SHP77 treated with DMSO at 0.1 percent for 48 hours (cell line): ENCODE measurements at places on chromosomes 1 and 21.

DNA sequence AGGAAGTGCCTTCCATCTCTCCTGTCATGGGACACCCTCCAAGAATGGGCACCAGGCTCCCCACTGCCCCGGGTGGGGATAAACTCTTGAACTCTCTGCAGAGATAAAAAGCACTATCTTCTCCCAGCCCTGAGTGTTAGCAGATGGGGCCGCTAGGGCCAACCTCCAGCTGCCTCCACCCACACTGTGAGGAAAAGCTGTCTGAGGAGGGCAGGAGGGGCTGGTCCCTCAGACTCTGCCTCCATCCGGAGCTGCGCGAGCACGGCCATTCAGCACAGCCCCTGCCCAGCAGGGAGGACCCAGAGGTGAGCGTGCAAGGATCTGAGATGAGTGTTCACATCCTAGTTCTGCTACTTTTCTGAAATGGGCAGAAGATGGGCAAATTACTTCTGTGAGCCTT is 51.8 kb upstream of the TRABD2B start:
- DNase-seq, result no peak

DNA sequence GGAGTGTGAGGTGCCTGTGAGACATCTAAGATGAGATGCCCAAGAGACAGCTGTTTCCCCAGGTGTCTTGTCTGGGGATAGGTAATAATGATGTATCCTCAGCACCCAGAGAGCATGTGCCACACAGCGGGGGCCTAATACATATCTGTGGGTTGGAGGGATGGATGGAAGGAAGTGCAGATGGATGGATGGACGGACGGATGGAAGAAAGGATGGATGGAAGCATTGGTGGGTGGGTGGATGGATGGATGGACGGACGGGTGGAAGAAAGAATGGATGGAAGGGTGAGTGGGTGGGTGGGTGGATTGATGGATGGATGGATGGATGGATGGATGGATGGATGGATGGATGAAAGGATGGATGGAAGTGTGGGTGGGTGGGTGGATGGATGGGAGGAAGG is 78.5 kb upstream of the EFHD2 start:
- no peak for DNase-seq

- no peak for DNase-seq
Measured at GRCh38 chr1:198696211-198696610, 57.4 kb downstream of the PTPRC start.

GRCh38 chr1:21264898-21265297 is 25.4 kb downstream of the ECE1 start:
- DNase-seq, result no peak

GRCh38 chr1:9892563-9893528 is 17.2 kb downstream of the CTNNBIP1 start:
- no peak for DNase-seq

DNA sequence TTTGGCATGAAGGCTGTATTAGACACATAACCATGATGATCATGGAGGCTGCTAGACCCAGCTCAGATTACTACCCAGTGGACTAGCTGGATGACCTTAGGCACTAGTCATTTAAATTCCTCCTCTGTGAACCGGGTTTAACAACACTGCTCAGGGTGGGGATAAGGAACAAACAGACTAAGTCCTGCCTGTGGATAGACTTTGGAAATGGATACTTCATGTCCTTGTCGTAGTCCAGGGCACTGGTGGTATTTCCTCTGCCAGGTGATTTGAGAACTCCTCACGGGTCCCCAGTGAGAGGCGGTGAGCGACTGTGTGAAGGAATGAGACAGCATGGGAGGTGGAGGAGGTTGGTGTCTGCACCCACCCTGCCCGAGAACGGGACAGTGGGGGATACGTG is 72.9 kb upstream of the SELENON start:
- DNase-seq, result no peak

- DNase-seq, result no peak
Measured at GRCh38 chr1:214899908-214900460, 182.6 kb upstream of the KCNK2 start.

GRCh38 chr1:3611170-3612019 is at the start of gene MEGF6:
Gene MEGF6 (minus strand): TSS chr1:3611508. CDS start chr1:3611268, 240 bp downstream.
- DNase-seq, result no peak

GRCh38 chr1:14773396-14774025 is 175.0 kb downstream of the KAZN start:
- no peak for DNase-seq

DNA sequence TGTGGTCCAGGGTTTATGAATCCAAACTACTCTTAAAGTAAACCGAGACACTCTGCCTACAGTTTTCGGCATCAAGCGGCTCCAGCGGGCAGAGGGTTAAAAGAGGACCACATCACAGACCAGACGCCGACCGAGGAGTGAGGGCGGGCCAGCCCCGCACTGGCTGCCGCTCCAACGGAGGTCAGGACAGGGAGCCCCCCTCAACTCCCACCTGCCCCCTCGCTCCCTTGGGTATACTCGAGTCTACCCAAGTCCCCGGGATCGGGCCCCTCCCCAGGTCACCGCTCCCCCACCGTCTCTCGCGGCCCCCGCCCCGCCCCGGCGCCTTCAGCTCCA is 312 bp downstream of the ARNT start:
- DNase-seq, result peak; percentile 81

GRCh38 chr1:218211241-218211640 is 73.9 kb upstream of the RRP15 start:
- DNase-seq, result no peak

- DNase-seq, result no peak
Measured at GRCh38 chr1:76294482-76295194, 220.1 kb downstream of the ST6GALNAC3 start.

DNA sequence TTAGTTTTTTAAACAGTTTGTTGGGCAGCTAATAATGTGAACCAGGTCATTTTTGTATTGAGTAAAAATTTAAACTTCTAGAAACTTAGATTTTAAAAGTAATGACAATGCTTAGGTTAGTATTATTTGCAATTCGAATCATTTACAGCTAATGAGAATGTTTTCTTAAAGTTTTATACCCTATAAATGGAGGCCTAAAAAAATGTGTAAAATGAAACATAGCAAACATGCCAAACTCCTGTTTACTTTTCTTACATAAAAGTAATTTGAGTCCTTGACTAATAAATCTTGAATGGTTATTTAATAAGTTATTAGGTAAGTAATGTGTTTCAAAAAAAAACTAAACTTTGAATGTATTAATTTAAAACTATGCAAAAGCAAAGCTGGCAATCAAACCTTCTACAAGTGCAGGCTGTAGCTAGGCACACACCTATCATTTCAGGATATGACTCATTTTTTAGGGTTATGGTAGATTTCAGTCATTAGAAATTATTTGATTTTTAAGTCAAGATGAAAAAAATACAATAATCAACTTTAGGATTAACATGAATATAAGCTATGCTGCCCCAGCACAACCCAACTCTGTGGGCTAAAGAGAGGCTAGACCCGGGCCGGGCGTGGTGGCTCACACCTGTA is 41.5 kb downstream of the CLSTN1 start:
- no peak for DNase-seq

DNA sequence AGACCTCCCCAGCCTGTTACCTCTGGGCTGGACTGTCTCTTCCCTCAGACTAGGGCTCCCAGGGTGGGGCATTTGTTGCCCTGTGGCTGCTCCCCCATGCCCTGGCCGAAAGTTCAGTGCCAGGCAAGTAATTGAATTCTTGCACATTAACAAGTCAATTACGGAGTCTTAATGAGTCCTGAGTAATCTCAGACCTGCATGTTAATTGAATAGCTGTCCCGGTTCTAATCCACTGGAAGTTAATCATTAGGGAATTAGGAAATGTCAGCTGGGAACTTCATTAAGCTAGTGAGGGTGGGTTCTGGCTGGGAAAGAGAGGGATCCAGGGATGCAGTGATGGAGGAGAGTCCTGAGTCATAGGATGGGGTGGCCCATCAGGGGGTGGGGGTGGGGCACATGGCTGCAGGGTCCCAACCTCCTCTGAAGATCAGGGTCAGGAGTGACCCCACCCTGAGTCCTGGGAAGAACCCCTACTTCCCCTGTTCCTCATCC is 47.1 kb upstream of the CSF3R start:
- DNase-seq, result no peak

DNA sequence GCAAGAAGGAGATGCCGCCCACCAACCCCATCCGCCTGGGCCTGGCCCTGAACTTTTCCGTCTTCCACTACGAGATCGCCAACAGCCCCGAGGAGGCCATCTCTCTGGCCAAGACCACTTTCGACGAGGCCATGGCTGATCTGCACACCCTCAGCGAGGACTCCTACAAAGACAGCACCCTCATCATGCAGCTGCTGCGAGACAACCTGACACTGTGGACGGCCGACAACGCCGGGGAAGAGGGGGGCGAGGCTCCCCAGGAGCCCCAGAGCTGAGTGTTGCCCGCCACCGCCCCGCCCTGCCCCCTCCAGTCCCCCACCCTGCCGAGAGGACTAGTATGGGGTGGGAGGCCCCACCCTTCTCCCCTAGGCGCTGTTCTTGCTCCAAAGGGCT is 732 bp downstream of the SFN start:
- DNase-seq, result no peak

- DNase-seq, result no peak
Measured at GRCh38 chr21:36255663-36256062, 64.3 kb upstream of the MORC3 start.

- DNase-seq, result no peak
Measured at GRCh38 chr1:61457526-61458040, 267.4 kb downstream of the TM2D1 start.

- no peak for DNase-seq
Measured at GRCh38 chr1:91821126-91821868, 64.7 kb downstream of the TGFBR3 start.

GRCh38 chr1:39646232-39647081 is 7.0 kb upstream of the HEYL start:
- no peak for DNase-seq

DNA sequence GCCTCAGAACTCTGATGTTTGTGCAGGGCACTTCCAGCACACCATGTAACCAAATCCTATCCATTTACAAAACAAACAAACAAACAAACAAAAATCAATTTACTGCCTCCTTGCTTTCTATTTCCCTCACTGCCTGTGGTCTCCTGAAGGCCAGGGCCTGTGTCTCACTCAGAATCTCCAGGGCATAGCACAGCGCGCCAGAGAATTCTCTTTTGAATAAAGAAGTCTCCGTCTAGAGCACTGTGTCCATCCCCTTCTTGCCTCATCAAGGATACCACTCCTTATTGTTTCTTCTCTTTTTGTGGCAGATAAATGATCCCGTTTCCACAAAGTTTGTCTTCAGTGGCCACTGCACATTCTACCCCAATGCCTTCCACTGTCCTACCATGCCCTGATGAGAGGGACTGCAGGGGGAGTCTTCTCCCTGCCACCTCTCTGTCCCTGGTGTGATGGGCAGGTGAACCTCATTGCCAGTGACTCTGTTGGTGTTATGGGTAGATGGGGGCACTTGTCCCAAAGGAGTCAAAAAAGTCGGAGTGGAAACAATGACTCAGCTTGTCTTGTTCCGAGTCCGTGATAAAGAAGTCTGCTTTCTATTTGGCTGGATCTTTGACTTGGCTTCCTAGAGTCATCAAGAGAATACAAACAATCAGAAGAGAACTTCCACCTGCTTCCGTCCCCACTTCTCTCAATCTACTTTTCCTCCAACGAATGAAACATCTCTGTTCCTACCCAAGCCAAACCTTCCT is 30.0 kb downstream of the XCL2 start:
- no peak for DNase-seq

DNA sequence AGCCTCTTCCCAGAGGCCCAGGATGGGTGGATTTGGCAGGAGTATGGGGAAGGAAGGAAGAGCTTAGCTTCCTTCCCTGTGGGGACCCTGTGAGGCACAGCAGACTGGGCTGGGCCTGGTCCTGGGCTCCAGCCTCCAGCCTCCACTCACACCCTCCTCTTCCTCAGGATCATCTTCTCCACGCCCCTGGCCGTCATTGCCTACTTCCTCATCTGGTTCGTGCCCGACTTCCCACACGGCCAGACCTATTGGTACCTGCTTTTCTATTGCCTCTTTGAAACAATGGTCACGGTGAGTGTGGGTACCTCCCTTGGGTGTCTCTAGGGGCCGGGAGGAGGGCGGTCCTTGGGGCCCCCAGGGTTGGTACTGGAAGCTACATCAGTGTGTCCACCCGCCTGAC is 10.1 kb downstream of the MFSD2A start:
- no peak for DNase-seq

GRCh38 chr1:207972337-207972736 is 61.4 kb upstream of the CD34 start:
- no peak for DNase-seq

- DNase-seq, result no peak
Measured at GRCh38 chr1:218284377-218284916, 646 bp upstream of the RRP15 start.

GRCh38 chr1:182186757-182187146 is 125.2 kb upstream of the ZNF648 start:
- no peak for DNase-seq

DNA sequence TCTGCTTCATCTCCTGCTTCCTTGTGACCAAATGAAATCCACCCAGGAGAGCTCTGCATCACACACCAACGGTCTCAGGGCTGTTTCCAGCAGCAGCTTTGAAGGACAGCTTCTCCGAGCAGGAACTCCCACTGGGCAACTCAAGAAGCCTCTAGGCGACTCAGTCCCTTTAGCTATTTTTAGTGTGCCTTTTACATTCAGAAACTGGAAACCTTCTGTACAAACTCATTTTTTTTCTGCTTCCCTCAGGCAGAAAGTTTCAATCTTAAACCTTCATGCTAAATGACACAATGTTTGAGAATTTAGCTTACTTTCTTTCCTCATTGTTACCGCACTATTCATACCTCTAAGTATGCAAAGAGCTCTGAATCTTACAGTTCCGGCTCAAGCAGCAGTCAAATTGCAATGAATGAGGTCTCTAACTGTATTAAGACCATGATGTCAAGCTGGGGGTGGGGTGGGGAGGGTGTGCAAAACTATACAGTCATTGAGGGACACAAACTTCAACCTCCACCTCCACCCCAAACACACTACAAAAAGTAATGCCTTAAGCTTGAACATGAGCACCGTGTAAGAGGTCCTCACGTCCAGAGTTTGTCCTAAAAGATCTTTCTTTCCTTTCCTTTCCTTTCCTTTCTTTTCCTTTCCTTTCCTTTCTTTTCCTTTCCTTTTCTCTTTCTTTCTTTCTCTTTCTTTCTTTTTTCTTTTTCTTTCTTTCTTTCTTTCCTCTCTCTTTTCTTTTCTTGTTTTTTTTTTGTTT is 16.4 kb upstream of the TARBP1 start:
- no peak for DNase-seq

- DNase-seq, result no peak
Measured at GRCh38 chr1:210866532-210866931, 267.4 kb downstream of the KCNH1 start.

GRCh38 chr1:115082949-115083348 is 6.4 kb downstream of the TSPAN2 start:
- DNase-seq, result no peak

DNA sequence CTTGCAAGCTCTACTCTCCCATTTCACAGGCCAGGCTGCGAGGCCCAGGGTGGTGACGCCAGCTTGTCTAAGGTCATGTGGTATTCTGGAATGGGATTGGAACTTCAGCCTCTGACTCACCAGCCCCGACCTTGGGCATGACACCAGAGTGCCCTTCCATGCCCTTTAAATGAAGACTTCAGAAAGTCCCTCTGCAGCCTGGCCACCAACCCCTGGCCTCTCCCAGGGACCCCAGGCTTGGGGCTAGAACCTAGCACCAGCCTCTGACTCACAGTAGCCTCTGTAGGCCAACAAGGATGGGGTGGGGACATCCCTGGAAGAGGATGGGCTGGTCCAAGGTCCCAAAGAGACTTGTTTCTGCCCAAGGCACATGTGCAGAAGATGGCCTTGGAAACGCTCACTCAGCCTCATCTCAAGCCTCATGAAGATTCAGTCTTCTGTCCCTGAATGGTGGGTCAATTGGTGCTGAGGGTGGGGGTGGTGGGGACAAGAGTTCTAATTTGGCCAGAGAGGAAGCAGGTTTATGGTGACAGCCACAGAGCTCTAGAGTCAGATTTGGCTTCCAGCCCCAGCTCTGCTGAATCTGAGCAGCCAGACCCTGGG is 36.1 kb upstream of the RUNX3 start:
- DNase-seq, result no peak
